ENCODE measurements at places on chromosomes 1 and 21. TPM values are rescaled to one million over a fixed set of nuclear protein-coding genes. Genes with fewer than 3 reads are reported as not detected.

The C1orf74 gene
- total RNA-seq, result 3.5 TPM

The S100A7A gene
- total RNA-seq, result not detected

The CACYBP gene
- 409 TPM for total RNA-seq

The GBP5 gene
- 95.1 TPM for total RNA-seq

The YRDC gene
- total RNA-seq, result 36.1 TPM

The NBPF15 gene
- 56.3 TPM for total RNA-seq

The CDCA8 gene
- total RNA-seq, result 55.0 TPM

The SMIM11 gene
- total RNA-seq, result 15.6 TPM

The CRABP2 gene
- 2.3 TPM for total RNA-seq

The TCHHL1 gene
- total RNA-seq, result not detected

The NBPF10 gene
- 1.5 TPM for total RNA-seq
